Activated naive CD8-positive, alpha-beta T cell treated with anti-CD3 and anti-CD28 coated beads, Interleukin-2, amount 50 U/mL, for 24 hours (primary cell): ENCODE measurements at places on chromosomes 3 and 15.
A peak's percentile ranks its signal among the peaks of the same experiment; 100 is the strongest.

DNA sequence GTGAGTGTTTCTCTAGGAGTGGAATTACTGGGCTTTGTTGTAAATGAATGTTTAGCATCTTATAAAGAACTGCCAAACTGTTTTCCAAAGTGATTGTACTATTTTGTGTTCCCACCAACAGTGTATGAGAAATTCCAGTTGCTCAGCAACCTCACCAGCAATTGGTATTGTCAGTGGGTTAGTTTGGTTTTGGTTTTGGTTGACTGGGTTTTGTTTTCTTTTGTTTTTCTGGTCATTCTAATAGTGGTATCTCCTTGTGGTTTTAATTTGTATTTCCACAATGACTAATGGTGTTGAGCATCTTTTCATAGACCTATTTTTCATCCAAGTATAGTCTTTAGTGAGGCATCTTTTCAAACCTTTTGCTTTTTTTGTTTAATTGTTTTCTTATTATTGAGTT, 27.1 kb downstream of the FILIP1L start:
- no peak for DNase-seq

DNA sequence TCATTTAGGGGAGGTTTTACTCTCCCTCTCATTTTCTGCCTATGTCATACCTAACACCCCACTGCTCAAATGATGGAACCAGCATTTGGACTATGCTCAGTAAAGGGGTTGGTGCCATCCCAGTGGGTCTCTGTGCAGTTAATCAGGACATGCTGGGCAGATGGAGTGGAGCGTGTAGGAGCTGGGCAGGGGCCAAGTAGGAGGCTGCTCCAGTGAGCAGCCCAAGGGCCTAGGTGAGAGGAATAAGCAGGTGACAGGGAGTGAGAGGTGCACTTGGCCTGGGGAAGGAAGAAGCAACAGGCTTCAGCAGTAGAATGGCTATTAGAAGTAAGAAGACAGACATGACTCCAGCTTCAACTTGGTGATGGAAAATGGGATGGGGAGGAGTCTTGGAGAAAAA, 72.2 kb downstream of the EPHB1 start:
- DNase-seq: no peak

- DNase-seq: no peak
Measured at GRCh38 chr15:54388746-54389145, 410.5 kb downstream of the UNC13C start.

- no peak for DNase-seq
Measured at GRCh38 chr15:56052395-56053045, 59.1 kb upstream of the NEDD4 start.

- DNase-seq: no peak
Measured at GRCh38 chr3:68878322-68878721, 54.0 kb downstream of the TAFA4 start.

- DNase-seq: no peak
Measured at GRCh38 chr15:38745626-38746025, 181.0 kb upstream of the RASGRP1 start.

GRCh38 chr3:138323971-138324370, 5.7 kb downstream of the NME9 start:
- no peak for DNase-seq

DNA sequence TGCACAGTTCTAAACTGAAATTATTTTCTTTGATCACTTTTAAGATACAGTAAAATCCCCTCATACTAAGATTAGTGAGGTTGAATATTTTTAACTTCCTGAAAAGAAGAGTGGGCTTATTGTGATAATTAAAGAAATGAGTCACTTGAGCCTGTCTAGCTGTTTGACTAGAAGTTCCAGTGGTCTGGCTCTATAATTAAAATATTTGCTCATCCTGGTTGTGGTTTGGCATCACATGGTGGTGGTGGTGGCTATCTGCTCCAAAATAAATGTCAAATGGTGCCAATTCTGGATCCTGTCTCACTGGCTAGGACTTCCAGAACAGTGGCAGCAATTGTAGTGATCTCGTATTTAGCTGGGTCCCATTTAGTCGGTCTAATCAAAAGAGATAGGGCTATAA, 8.6 kb upstream of the TEX9 start:
- DNase-seq: no peak

DNA sequence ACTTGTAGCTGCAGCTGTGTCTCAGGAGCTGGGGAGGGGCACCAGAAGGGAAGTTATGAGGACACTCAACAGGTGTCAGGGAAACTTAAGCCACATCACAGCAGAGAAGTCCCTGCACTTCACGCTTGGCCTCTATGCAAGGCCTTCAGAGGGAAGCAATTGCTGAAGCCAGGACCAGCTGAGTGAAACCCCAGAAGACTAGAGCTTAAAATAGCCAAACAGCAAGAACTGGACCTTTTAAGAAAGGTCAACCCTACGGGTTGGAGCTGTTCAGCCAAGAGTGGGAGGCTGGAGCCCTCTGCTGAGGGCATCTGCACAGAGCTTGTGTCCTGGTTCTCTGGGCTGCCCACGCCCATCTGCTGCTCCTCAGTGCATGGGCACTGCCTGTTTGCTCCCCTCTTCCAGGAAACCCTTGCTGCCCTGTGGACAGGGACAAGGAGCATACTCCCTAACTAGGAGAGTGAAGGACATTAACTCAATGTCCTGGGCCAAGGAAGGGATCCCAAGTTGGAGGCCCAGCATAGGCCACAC, 3.9 kb upstream of the GRAMD2A start:
- no peak for DNase-seq

GRCh38 chr3:27661797-27662196, 60.3 kb downstream of the EOMES start:
- no peak for DNase-seq

GRCh38 chr3:98038286-98038685, 3.2 kb upstream of the GABRR3 start:
- DNase-seq: no peak

GRCh38 chr3:139310474-139310933, 33.3 kb upstream of the MRPS22 start:
- no peak for DNase-seq

- DNase-seq: no peak
Measured at GRCh38 chr3:63479661-63480035, 172.8 kb upstream of the SNTN start.

DNA sequence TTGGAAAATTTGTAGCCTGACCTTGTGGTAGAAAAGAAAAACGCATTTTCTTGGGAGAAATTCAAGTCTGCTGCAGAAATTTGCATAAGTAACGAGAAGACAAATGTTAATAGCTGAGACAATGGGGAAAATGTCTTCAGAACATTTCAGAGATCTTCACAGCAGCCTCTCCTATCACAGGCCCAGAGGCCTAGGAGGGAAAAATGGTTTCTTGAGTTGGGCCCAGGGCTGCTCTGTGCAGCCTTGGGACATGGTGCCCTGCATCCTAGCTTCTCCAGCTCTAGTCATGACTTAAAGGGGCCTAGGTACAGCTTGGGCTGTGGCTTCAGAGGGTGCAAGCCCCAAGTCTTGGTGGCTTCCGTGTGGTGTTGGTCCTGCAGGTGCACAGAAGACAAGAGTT, 104.2 kb downstream of the ZNF621 start:
- no peak for DNase-seq

DNA sequence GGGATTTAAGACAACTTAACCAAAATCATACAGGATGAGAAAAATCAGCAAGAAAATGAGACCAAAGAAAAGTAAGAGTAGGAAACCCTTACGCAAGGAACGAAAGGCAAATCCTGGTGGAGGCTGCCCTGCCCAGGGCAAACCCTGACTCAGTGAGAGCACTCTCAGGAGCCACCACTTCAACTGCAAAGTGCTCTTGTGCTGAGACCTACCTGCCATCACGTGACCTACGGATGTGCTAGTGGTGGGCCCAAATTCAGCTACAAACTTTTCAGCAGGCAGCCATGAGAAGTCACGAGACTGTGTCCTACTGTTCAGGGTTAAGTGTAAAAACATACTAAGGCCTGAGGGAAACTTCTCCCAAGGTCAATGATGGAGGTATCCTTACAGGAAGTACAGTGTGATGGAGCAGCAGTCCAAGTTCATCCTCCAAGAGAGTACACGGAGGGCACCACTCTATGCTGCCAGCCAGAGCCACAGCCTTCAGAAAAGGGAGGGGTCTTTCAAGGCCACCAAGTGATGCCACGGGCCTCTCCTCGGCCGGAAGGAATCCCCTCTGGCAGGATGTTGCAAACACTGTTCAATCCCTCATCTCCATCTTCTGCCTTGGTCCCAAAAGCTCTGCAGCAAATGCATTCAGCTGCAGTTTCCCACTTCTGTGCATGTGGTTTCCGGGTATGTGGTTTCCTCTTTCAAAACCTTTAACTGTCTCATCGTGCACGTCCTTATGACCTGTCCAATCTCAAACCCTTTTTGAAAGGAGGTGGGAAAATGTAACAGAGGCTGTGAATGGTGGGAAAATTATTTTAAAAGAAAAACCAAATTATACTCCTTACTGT, 9.5 kb downstream of the CHSY1 start:
- DNase-seq: peak; percentile 48

GRCh38 chr3:128814519-128815317, 64.7 kb upstream of the ACAD9 start:
- DNase-seq: no peak

DNA sequence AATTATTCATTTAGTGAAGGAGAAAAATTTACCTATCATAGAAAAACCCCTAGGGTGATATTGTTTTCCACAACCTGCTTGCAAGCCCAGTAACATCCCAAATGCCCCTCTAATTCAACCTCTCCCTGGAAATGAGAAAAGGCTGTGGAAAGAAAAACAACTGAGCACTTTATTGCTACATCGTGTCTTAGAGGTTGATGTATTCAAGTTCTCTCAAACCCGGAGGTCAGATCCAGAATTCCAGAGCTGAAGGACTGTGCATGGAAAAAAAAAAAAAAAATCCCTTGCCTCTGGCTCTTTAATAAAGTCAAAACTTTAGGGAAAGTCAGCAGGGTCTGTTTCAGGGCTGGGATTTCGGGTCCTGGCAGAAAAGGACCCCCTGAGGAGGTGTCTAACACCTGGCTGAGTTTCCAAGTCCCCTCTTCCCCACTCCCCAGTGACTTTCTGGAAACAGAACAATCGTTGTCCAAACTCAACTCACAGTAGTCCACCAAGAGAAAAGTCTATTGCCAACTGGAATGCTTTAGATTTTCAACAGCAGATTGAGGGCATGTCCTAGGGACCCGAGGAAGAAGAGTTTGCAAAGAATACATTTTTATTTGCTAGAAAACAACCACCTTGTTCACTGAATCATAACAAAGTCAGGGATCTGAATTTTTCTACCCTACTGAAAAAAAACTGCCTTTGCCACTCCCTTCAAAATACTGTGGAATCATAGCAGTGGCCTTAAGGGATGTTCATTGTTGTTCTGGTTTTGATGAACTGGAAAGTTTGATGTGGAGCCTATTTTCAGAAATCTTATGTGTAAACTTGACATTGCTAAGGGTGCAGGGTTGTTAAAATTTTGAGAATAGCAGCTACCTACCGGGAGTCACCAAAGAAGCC, 207.5 kb upstream of the ADAMTS9 start:
- no peak for DNase-seq

GRCh38 chr3:83039422-83039821, 1278.0 kb upstream of the GBE1 start:
- DNase-seq: no peak

- no peak for DNase-seq
Measured at GRCh38 chr15:61796056-61796455, 264.2 kb downstream of the VPS13C start.

- no peak for DNase-seq
Measured at GRCh38 chr3:52061121-52061910, 4.9 kb upstream of the DUSP7 start.

- no peak for DNase-seq
Measured at GRCh38 chr3:110542552-110543150, 529.0 kb upstream of the NECTIN3 start.

DNA sequence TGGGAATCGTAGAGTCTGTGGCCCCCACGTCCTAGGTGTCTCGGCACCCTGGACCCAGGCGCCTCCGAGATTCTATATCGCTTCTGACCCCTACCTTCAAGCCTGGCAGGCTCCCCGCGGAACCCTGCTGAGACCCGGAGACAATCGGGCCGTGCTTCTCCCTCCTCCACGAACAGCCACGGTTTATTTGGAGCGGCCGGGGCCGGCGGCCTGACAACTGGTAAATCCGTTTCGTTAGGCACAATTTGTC, 1.4 kb downstream of the GATA2 start:
- DNase-seq: no peak

- no peak for DNase-seq
Measured at GRCh38 chr3:104438706-104439105, 928.0 kb upstream of the ALCAM start.

GRCh38 chr3:112875561-112875960, 28.9 kb upstream of the CD200R1L start:
- DNase-seq: no peak

DNA sequence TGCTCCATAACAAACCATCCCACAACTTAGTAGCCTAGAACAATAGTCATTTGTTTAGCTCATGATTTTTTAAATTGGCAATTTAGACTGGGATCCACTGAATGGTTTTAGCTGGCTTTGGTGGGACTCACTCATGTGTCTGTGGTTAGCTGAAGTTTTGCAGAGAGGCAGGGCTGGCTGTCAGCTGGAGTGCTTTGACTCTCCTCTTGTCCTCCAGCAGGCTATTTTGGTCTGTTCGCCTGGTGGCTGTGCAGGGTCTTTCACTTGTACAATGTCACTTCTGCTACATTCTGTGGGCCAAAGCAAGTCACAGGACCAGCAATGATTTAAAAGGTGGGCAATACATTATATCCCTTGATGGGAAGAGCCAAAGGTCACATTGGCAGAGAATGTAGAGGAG, 1146.5 kb downstream of the ROBO2 start:
- DNase-seq: no peak

DNA sequence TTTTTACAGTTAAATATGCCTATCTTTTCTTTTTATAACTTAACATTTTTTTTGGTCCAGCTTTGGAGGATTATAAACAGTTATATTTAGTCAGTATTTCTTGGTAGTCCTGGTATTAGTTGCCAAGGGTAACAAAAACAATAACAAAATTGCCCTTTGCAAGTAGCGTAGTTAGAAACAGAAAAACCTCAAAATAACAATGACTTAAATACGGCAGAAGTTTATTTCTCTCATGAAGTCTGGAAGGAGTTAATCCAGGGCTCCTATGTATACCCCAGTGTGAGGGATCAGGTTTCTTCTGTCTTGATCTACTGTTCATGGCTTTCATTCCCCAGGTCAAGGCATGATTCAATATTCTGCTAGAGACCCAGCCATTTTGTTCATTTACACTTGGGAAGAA, 14.1 kb upstream of the MYH15 start:
- no peak for DNase-seq

- no peak for DNase-seq
Measured at GRCh38 chr3:177606891-177607290, 409.6 kb upstream of the TBL1XR1 start.

DNA sequence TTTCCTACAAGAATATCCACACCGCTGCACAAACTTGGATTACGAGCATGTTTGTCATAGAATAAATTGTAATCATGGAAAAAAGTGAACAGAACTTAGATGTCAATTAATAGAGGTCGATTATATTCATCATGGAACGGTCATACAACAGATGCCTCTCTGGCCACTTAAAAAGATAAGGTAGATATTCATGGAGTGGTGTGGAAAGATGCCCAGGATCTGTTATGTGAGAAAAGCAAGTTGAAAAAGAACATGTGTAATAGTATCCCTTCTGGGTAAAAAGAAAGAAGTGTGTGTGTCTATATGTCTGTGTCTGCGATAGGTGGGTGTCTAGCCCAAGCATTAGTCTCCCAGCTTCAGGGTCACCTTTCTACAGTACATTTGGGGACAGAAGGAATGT, 113.3 kb downstream of the ANP32A start:
- DNase-seq: no peak

GRCh38 chr3:52845157-52845556, 10.3 kb upstream of the MUSTN1 start:
- DNase-seq: no peak

- no peak for DNase-seq
Measured at GRCh38 chr15:91021516-91022074, 799 bp downstream of the VPS33B start.
